T47D (cell line): ENCODE measurements at places on chromosomes 4 and X.

GRCh38 chr4:10203851-10204250 lies 87.3 kb upstream of the WDR1 start:
- DNase-seq = no peak

DNA sequence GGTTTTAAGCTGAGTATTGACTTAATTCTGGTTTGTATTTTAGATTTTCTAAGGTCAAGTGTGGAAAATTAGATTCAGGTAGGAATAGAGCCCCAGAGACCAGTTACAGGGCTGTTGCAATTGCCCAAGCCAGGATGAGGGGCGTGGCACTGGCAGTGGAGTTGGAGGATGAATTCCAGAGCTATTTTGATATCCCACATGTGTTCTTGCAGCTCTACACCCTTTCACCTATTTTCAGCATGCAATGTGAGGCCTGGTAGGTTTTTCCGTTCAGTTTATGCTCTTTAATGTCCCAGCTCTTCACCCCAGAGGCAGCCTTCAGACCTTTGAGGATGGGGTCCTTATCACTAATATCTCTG lies 17.9 kb upstream of the OGT start:
- DNase-seq = no peak

DNA sequence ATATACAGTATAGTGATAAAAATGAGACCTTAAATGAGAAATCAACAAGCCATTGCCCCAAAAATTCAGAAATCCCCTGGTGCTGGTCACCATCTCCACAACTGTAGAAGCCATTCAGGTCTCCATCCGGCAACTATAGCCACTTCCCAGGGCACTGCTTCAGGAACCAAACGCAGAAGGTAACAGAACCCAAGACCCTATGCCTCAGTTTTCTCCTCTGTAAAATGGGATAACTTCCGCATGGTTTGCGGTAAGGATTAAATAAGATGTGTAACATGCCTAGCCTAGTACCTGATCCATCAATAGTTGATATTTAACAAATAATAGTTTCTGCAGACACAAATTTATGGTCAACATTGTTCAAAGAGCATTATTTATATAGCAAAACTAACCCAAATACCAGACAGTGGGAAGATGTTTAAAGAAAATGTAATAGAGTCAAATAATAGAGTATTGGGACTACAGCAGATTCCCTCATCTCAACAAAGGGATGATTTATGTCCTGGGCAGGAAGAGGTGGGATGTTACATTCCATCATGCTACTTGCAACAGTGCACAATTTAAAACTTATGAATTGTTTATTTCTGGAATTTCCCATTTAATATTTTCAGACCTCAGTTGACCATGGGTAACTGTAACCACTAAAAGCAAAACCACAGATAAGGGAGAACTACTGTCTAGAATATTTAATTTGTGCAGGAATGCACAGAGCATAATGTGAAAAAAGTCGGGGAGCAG lies 30.0 kb downstream of the IRF2 start:
- DNase-seq = no peak

DNA sequence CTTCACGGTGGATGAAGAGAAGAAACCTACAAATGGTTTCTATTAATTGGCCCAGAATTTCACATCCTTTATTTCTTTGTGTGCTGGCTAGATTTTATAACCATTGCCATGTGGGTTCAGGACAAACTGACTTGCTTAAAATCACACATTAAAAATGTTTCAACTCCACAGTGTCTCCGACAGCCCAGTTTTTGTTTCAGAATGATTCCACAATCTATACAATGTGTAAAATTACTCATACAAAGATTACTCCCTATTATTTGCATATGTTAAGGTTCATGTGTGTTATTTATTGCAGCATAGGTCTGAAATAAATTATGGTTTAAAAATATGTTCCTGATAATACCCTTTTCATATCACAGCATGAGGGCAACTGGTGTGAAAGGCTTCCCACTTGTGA lies 20.6 kb downstream of the DCHS2 start:
- DNase-seq = no peak

- DNase-seq = no peak
These were observed 231.3 kb downstream of the INPP4B start for GRCh38 chr4:142614621-142615323.
